ENCODE measurements at places on chromosomes 11 and 22.

DNA sequence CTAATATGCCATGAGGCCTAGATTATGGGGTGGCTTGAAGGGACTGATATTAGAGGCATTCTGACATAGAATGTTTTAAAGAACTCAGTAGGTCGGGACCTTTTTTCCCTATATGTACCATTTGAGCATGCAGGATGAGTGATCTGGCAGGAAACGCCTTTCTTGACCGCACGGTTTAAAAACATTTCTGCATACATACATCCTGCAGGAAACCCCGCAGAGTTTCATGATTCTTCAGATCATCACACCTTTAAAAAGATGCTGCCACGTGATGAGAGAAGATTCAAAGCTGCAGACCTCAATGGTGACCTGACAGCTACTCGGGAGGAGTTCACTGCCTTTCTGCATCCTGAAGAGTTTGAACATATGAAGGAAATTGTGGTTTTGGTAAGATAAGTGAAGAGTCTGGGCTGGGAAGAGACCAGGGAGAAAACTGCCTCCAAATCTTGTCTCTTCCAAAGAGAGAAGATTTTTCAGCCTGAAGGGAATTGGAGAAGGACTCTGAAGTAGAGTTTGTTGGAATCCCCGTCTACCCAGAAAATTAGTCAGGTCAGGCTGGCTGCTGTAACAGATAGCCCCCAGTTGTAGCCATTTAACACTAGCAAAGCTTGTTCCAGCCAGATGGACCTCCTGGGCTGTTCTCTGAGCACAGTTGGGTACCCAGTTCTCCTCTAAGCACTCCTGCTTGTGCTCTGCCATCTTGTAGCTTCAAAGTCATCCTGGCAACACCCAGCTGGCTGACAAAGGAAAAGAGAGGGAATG, 7.4 kb downstream of the RCN1 start:
- no peak for DNase-seq

GRCh38 chr11:124068601-124069110, 27.5 kb upstream of the OR10G7 start:
- DNase-seq = no peak

GRCh38 chr11:121829159-121829643, 286.8 kb downstream of the BLID start:
- no peak for DNase-seq

DNA sequence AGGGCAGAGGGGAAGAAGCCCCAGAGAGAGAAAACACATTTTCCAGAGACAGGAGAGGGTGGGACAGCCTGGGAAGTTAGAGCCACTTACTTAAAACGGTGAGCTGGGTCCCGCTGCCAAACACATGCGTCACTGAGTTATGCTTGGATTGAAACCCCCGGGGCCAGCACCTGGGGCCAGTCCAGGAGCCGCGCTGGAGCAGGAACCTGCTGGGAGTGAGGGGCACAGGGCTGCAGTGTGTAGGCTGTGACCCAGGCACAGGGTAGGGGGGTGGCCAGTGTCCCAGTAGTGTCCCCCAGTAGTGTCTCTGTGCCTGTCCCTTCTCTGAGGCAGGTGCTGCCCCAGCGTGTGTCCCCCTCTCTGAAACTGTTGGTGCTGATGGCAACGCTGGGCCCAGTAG, 5.2 kb downstream of the IGLL1 start:
- no peak for DNase-seq

DNA sequence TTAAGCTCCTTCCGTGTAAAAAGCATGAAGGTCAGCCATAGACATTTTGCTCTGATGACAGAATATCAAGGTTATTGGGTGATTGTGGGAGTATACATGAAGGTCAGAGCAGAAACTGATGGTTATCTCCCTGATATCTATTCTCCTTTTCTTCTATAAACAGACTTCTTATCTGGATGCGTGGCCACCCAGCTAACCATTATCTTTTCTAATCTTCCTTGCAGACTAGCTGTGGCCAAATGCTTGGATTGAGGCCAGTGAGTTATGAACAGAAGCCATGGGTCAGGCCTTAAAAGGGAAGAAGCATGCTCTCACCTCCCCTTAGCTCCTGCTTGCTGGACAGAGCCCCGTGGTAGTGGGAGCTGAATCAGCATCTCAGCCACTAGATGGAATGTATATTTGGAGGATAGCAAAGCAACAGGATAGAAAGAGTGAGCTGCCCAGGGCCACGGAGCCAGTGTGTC, 31.3 kb upstream of the LRRC55 start:
- no peak for DNase-seq

DNA sequence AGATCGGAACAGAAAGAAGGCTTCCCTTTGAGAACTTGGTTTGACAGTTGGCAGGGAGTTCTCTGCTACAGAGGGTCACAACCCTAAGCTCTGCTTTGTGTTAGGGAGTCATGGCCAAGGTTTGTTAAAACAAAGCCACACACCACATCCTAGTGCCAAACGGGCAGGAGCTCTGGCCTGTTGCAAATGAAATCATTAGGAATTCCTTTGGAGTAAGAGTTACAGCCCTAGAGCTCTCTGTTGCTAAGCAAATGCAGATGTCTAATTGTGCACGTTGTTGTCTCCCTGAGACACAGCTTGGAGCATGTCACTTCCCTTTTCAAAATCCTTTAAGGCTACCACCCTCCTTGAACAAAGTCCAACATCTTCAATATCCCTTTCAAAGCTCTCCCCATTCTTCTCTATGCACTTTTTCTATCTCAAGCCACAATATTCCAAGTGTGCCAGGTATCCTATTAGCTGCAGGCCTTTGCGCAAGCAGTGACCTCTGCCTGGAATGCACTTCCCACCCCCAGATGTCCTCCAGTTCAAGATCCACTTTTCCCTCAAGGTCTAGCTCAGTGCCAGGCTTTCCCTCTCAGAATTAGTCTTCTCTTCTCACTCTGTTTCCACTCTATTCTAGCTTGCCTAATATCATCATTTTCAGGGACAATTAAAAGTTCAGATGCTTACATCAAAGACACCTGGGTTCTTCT, 253.7 kb upstream of the POU2AF2 start:
- no peak for DNase-seq

DNA sequence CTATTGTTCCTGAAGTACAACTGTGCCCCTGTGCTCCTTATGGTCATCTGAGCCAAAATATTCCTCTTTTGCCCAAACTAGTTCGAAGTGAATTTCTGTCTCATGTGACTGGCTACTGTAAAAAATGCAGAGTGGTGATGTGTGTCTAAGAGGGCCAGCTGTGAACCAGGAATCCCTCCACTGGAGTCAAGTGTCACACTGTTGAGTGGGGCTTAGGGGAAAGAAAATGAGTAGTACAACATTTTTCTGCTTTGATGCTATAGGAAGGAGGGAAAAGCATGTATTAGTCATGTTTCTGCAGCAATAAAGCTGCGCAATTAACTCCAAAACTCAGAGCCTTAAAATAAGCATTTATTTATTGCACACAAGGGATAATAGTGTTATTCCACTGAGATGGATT, 39.8 kb upstream of the HMGXB4 start:
- DNase-seq = no peak

GRCh38 chr11:10373340-10373739, 68.5 kb downstream of the ADM start:
- no peak for DNase-seq

- DNase-seq = no peak
Observed at GRCh38 chr22:40805699-40806203, 13.4 kb downstream of the SLC25A17 start.

GRCh38 chr11:44600839-44601383, 35.4 kb downstream of the CD82 start:
- no peak for DNase-seq

DNA sequence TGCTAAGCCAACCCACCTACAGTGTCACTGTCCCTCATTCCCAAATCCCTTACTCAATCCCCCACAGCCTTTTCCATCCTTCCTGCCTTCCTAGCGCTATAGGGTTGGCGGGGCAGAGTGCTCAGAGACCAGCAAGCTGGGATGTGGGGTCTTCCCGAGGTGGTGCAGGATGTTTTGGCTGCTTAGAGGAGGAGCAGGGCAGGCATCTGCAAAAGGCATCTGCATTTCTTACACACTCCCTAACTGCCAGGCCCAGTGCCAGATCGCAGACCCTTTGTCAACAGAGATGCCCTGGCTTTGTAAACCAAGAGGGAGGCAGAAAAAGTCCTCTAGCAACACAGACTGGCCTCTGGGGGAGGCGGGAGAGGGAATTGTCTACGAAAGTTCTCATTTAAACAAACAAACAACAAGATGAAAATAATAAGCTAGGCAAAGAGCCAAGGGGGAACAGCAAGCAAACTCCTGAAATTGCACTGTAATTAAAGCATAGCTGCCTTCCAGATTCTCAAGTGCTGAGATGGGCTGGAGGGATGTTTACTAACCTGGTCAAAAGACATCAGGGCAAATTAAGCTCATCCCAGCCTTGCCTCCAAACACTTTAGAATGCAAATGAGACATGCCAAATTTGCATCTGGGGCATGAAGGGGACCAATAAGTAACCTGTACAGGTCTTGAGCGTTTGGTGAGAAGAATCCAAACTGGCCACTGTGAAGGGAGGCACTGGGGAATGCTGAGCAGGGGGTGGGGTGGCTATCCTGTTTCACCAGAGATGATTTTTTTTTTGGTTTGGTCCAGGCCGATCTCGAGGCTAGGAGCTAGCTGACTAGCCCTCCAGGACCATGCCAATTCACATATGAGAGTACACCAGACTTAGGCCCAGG, 38.1 kb upstream of the ADA2 start:
- peak; percentile 24 for DNase-seq

DNA sequence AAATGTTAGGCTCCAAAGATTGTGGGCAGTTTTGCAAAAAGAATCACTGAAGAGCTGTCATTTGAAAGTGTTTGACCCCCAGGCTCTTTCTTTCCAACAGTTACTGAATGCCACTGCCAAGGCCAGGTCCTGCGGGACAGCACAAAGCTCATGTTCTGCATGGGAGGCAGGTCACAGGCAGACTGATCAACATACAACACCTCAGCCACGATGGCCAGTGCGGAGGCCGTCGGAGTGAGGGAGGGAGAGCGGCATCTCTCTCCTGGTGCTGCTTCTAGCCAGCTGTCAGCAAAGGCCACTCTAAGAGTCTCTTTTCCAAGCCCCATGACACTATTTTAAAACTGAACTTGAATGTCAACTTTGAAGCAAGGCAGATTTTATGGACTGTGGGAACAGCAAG, 49.9 kb downstream of the ARFGAP3 start:
- no peak for DNase-seq

DNA sequence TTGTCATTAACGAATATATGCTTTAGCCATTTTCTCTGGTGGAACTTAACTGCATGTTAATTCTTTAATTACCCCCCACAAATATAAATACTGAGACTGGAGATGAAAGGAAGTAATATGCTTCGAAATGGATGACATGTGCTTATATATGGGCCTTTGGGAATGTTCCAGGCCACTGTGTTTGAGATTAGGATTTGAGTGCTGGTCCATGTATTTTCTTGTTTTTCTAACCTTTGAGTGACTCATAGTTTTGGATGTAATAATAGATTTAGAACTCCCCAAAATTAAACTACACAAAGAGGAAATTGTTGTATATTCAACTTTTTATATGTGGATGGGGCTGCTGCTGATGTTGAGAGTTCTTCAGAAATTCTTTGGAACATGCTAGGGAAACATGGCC, 54.2 kb downstream of the EXT2 start:
- no peak for DNase-seq

- no peak for DNase-seq
Observed at GRCh38 chr11:117551761-117552343, 224.2 kb downstream of the CEP164 start.

GRCh38 chr11:104655066-104655465, 243.2 kb downstream of the CASP12 start:
- DNase-seq = no peak

GRCh38 chr22:16810188-16810802, 14.9 kb downstream of the XKR3 start:
- no peak for DNase-seq

DNA sequence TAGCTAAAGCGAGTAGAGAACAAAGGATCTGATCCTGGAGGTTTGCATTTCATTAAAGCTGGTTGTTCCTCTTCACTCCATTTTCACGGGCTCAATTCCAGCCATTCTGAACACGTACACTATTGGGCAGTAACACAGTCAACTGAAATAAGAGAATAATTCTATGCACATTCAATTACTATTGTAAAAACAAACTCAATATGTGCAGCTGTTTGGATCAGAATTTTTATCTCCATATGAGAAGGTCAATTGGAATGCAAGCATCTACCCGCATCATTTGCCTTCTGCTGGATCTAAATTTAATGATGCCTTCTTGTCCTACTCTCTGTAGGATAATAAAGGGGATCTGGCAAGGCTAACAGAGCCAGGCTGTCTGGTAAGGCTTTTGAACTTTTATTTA, 562.8 kb upstream of the CCDC179 start:
- DNase-seq = no peak

- no peak for DNase-seq
Observed at GRCh38 chr11:47918370-47918690, 62.0 kb upstream of the PTPRJ start.

DNA sequence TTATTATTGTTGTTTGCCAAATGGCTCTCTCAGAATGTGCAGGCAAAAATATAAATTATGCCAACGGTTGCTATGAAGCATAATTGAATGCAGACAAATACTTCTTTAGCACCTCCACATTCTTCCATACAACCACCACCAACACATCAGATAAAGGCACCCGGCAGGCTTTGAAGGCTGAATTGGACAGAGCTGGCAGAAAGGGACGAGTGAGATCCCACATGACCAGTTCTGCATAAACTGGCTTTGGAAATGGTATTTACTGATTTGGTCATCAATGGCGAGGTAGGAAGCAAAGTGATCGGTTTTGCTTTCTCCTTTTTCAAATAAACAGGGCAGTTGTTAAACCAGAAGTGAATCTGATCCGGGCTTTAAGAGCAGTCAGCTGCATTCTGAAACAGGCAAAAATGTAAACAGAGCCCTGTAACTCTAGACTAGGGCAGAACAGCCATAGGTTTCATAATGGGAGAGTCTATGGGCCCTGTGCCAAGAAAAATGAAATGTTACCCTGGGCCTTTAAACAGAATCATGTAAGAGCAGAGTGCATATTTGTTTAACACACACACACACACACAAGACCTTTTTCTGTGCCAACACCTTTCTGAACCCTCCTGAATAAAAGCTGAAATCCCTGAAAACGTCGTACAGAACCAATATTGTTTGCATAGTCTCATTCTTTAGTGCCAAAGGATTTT, 97.7 kb downstream of the MPPED2 start:
- peak; percentile 79 for DNase-seq

GRCh38 chr22:43439368-43440103, 27.7 kb downstream of the MPPED1 start:
- no peak for DNase-seq

GRCh38 chr11:34134765-34135164, 29.3 kb downstream of the NAT10 start:
- DNase-seq = no peak

- DNase-seq = no peak
Observed at GRCh38 chr11:22197139-22198005, 4.5 kb downstream of the ANO5 start.

- peak; percentile 22 for DNase-seq
Observed at GRCh38 chr11:124674168-124674517, 439 bp downstream of the SPA17 start.

DNA sequence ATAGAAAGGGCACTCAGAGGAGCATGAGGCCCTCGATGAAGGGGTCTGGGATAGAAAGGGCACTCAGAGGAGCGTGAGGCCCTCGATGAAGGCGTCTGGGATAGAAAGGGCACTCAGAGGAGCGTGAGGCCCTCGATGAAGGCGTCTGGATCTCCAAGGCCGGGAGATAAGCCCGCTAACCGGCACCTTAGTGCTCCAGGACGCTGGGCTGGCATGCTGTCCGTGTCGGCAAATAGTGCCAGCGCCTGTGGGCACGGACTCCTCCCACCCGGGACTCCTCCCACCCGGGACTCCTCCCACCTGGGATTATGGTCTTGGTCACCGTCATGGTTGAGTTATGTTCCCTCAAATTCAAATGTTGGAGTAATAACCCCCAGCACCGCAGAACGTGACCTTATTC, 725.3 kb downstream of the BRD1 start:
- DNase-seq = no peak

- no peak for DNase-seq
Observed at GRCh38 chr11:44885919-44886789, 64.5 kb downstream of the TP53I11 start.
